ENCODE measurements at places on chromosomes 2 and 18. TPM values are rescaled to one million over a fixed set of nuclear protein-coding genes. Genes with fewer than 3 reads are reported as not detected.

TTC39C gene
- total RNA-seq, result 53.0 TPM

GREB1L gene
- total RNA-seq, result 6.6 TPM

DNA sequence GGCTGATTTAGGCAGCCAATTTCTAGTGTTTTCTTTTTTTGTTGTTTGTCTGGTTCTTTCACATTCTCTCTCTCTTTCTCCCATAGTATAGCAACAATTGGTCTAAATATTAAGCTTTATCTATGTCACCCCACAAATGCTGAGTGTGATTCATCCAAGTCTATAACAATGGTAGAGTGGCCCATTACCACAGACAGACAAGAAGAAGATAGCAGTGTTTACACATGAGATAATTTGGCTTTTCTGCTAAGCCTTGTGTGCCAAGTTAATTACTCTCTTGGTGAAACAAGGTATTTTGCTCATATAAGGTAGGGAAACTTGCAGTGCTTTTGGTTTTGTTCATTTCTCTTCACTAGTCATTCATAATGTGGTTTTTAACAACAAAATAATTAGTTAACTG is 166.5 kb downstream of the SLC8A1 start:
- no peak for DNase-seq

DNA sequence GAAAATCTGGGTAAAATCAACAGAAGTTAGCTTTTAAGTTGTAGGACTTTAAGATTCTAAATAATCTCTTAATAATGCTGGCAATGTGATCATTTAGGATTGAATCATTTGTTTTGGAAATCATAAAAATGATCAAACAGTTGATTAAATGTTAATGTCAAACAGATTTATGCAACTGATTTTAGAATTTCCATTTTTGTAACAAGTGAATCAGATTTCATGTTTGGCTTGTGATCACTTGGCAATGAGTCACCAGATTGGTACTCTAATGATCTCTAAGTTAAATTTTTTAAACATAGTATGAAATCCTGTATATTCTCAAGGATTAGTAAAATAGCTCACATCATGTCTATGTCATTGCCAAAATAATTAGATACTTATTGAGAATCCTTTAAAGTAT is 50.1 kb upstream of the UNC80 start:
- DNase-seq, result no peak

- no peak for DNase-seq
These were observed 66.2 kb downstream of the MAIP1 start for GRCh38 chr2:200021449-200022114.

- DNase-seq, result no peak
These were observed 42.4 kb downstream of the SLC14A2 start for GRCh38 chr18:45657357-45658335.

DNA sequence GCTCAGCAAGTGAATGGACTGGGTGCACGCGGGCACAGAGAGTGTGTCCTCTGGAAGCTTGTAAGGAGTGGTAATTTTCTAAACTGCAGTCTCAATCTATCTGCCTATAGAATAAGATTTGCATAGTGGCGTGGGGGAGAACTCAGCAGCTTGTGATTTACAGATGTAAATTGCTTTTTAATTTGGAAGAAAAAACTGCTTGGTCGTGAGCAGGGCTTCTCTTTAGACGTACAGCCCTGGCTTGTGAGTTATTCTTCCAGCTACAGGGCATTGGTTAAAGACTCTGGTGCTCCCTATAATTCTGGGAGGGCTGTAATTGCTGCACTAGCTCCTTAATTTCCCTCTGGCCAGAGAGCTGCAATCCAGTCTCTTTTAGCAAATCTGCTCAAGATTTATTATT is 84.9 kb downstream of the MARCO start:
- DNase-seq, result no peak

GRCh38 chr2:167355821-167356220 is 467.5 kb downstream of the XIRP2 start:
- DNase-seq, result no peak
